ENCODE measurements at places on chromosomes 3 and 15.

DNA sequence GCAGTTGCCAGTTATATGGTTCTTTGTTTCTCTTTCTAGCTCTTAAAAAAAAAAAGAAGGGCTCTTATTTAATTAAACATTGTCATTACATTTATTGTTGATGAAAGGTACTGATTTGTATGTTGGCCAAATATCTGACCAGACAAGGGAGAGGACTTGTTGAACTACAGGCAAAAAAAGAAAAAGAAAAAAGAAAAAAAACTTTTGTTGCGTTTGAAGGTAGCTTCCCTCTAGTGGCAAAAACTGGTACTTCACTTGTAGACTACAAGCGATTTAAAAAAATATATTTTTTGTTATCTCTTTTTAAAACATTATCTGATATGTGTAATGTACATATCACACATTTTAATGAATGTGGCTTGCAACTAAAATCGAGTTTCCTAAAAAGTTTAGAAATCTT is 280.6 kb downstream of the ROBO2 start:
- no peak for DNase-seq

GRCh38 chr15:100713163-100713867 is 110.9 kb downstream of the ASB7 start:
- no peak for DNase-seq

DNA sequence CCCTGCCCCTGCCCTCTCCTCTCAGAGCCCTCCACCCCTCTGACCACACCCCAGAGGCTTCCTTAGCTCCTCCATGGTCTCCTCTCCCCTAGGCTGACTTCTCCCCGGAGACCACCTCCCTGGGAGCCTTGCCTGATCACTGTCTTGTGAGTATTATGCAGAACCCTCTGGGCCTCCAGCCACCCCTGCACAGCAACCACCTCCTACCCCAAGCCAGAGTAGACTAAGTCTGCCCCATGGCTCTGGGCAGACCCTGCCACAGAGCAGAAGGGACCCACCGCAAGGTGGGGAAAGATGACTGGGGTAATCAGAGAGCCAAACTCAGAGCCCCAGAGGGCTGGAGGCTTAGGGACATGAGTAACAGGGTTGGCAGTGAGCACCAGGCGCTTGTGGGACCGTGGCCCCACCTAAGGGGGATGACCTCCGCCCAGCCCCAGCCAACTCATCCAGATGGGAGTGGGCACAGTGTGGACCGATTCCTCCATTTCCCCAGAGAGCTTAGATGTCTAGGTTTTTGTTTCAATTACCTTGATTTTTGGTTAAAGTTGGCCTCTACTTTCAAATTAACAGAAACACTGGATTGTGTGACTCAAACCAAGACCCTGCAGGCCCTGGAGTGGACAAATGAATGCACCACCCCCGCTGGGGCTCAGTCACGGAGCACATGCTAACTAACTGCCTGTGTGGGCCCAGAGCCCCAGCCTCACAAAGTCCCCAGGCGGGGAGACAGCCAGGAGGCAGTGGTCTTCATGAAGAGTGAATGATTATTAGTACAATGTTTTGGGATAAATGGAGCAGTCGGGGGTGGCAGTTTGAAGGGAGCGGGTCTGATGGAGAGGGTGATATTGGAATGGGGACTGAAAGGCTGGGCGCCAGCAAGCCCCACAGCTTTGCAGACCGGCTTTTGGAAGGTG is 119.4 kb upstream of the PRR20G start:
- DNase-seq: no peak

DNA sequence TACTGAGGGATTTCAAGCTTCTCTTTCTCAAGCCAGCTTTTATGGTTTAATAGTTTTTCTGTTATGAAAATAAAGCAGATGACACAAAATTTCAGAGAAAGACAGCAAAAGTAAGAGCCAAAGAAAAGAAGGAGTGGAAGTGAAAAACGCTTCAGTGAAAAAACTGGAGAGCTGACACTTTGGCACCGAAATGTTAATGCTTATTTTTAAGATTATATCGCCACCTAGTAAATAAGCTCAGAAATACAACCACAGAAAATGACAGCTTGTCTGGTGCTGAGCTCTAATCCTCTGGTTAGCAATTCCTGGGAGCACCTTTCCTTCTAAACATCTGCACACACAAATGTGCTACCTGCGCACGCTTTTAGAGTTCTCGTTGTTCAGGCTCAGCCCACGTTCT is 101.6 kb downstream of the ZPLD1 start:
- DNase-seq: no peak

DNA sequence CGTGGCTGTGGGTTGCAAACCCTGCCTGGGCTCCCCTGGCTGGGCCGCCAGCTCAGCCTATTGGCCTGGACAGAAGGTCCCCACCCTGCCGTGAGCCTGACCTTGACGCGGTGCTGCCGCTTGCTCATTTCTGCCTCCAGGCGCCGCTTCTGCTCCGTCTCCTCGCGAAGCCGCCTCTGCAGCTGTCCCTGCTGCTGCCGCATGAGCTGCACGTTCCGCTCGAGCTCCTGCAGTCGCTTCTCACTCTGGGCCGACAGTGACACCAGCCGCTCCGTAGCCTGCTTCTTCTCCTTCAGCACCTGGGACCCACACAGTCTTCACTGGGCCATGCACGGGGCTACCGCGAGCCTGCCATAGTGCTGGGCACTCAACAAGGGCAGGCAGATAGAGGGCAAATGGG is 21.7 kb downstream of the KIF7 start:
- no peak for DNase-seq

DNA sequence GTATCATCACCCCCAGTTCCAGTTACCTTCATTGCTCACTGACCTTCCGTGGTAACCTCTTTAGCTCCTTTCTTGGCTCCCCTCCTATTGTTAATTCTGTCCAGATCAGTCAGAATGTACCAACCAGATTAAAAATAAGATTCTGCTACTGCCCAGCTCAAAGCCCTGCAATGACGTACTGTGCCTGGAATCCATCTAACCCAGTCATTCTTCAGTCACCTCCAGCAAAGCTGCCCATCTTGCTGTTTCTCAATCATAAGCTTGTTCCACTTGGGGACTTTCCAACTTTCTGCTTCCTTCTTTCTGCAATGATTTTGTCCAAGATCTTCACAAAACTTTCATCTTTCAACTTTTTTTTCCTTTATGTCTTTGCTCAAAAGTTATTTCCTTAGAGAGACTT is 512.0 kb upstream of the ZNF385D start:
- no peak for DNase-seq

- DNase-seq: no peak
Measured at GRCh38 chr3:138396752-138397410, 37.5 kb upstream of the ESYT3 start.

- no peak for DNase-seq
Measured at GRCh38 chr3:128481438-128481942, 11.5 kb downstream of the GATA2 start.

Data from AG04449 (cell line).